PC-9 (cell line): ENCODE measurements at places on chromosomes 16 and 17. TPM values are rescaled to one million over a fixed set of nuclear protein-coding genes. Genes with fewer than 3 reads are reported as not detected.

The TNFRSF13B gene
- total RNA-seq = not detected in 2 replicates

The TNFSF12 gene
- 14.3 and 21.5 TPM in 2 replicates for total RNA-seq

The CRHR1 gene
- not detected in 2 replicates for total RNA-seq

The SPATA33 gene
- 21.0 and 25.6 TPM in 2 replicates for total RNA-seq

The MYH3 gene
- total RNA-seq = 0.07 and 1.1 TPM in 2 replicates

The PER1 gene
- total RNA-seq = 60.2 and 78.7 TPM in 2 replicates

The RNU2-1 gene
- 4,274 and 6,356 TPM in 2 replicates for total RNA-seq

The TMIGD1 gene
- total RNA-seq = not detected in 2 replicates

The GH2 gene
- total RNA-seq = not detected in 2 replicates

The SEPTIN1 gene
- 6.7 and 7.6 TPM in 2 replicates for total RNA-seq
